Stimulated activated CD8-positive, alpha-beta memory T cell treated with anti-CD3 and anti-CD28 coated beads, Interleukin-15, amount 100 ng/mL, for 1 hour (primary cell): ENCODE measurements at places on chromosomes 11 and 22.

- no peak for DNase-seq
These were observed 125.7 kb upstream of the C11orf58 start for GRCh38 chr11:16612566-16613261.

GRCh38 chr11:75574698-75575602, 12.9 kb downstream of the SERPINH1 start:
- no peak for DNase-seq

DNA sequence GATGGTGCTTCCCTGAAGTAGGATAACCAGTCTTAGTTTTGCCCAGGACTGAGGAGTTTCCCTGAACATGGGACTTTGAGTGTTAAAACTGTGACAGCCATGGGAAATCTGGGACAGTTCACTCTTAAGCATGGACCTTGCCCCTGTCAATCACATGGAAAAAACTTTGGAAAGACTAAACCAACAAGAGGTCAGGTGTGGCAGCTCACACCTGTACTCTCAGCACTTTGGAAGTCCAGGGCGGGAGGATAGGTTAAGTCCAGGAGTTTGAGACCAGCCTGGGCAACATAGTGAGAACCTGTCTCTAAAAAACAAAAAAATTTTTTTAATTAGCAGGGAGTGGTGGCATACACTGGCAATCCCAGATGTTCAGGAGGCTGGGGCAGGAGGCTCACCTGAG, 3.3 kb upstream of the AMBRA1 start:
- DNase-seq = no peak

GRCh38 chr11:33790040-33790439, 15.7 kb upstream of the FBXO3 start:
- no peak for DNase-seq

- DNase-seq = no peak
These were observed 151.0 kb upstream of the B3GAT1 start for GRCh38 chr11:134562941-134563471.

GRCh38 chr11:132119573-132119972, 749.2 kb downstream of the NTM start:
- no peak for DNase-seq

DNA sequence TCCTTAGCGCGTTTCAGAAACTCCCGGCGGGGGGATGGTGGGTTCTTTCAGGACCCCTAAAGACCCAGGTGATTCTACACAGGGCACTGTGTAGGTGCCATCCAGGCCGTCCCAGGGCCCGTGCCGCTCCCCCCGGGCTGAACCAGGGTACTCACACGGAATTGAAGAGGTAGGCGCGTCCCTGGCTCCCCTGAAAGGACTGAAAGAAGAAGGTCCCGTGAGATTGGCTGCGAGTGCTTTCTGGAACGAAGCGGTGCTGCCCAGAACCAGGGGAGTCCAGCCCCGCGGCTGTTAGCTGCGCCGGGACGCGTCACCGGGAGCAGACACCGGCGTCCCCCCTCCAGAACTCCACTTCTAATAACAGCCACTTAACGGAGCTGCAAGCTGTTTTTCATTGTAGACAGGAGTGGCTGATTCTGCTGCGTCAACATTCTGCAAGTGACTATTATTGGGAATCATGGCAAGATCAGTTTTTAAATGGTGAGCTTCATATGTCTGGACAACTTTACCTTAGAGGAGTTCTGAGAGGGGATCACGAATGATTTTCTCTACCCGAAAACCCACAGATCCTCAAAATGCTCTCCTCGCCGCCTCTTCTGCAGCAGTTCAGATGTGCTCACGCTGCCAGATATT, 31.8 kb downstream of the YPEL1 start:
- no peak for DNase-seq

DNA sequence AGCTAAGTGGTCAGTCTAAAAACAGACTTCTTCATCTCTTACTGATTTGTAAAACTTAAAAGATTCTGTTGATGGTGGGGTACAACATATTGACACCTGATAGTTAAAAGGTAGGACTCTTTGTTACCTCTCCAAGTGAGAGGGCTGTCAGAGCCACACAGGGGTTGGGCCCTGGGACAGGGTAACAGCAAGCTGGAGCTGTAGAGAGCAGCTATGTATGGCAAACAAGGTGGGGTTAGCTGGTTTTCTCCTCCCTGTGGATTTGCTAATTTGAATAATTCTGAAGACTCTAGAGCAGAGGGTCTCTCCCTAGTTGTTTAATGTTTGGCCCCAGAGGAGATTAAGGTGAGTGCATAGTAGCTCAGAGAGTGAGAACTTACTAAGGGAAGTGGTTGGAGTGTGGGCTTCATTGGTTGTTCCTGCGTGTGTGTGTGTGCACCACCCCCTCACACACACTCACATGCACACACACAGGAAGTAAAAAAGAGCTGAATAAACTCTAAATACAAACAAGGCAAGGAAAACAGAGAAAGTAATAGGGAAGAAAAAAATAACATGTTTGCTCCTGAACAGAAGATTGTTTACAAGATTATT, 9.2 kb upstream of the GAS2 start:
- DNase-seq = no peak

DNA sequence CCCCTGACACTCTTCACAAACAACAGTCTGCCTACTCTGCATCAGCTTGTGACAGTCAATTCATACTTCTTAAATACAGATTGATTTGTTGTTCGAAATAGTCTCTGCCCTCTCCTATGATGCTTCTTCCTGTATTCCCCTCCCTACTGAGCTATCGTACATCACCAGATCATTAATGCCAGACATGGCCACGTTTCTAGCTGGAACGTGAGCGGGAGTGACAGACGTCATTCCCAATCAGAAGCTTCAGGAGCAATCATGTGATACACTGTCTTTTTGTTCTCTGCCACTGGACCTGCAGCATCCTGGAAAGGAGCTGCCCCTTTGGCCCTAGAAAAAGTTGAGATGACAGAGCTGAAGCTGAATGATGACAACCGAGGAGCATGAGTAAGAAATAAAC, 48.5 kb downstream of the CSNK2A3 start:
- DNase-seq = no peak

DNA sequence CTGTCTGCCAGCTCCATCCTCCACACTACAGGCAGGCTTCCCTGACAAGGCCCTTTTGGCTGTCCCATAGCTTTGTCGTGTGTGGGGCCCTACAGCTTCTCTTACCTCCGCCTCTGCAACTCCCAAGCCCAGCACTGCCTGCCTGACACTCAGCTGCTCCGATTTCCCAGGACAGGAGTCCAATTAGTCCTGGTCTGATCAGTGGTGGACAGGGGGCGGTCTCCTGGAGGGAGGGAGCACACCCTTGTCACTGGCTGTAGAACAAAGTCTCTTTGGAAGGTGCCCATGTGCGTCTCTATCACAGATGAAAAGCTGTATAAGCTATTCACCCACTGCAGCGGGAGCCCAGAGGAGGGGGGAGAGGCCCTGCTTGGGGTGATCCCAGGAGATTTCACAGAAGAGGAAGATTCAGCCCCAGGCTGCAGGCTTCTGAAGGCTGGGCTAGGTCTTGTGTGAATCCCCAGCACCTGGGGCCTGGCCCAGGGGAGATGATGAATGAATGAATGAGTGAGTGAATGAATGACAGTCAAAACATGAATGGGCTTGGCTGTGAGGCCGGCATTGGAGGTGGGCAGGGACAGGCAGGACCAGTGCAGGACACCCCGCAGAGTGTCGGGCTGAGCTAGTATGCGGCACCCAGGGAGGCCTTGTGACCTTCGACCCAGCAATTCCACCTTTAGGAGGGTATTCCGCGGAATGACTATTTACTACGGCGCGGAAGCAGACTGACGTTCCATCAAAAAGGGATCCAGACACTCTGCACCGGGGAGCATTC, 142.4 kb downstream of the CACNA1I start:
- no peak for DNase-seq

GRCh38 chr11:15471048-15471894, 356.5 kb downstream of the INSC start:
- no peak for DNase-seq

DNA sequence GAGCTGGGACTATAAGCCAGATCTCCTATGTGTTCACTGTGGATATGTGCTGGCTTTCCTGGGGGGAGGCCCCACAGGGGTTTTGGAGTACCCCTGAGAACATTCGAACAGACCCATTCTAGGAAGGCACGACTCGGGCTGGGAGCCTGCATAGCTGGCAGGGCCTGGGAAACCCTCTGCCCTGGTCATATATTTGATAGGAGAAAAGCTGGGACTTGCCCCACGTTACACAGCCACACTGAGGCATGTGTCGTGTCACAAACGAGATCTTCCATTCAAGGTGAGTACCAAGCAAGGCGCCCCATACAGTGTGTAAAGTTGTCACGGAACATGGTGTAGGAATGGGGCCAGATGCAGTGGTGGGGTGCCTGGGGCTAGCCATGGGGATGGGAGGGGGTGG, 11.2 kb downstream of the MYO7A start:
- DNase-seq = no peak

- DNase-seq = no peak
These were observed 14.0 kb downstream of the CFAP300 start for GRCh38 chr11:102061276-102061675.

DNA sequence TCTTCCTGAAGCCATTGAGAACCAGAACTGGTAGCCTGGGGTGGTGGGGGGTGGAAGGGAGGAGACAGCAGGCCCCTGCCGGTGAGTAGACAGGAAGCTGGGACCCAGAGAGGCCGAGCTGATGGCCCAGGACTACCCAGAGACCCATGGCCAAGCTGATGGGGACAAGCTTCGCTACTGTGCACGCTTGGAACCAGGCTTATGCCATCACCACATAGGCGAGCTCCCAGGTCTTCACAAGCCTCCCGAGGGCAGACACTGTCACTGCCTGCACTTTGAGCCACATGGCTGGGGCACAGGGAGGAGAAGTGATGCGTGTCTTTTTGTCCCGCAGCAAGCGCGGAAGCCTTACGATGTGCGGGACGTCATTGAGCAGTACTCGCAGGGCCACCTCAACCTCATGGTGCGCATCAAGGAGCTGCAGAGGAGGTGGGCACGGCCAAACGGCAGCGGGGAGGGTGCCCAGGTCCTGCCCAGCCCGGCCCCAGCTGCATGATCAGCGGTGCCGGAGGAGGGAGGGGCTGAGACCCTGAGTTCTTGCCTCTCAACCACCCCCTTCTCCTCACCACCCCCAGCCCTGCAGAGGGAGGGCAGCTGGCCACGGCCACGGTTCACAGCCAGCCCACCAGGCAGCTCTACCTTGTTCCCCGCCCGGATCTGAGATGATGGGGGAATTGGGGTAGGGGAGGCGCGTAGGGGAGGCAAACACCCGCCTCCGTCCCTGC, 76.0 kb upstream of the KCNQ1OT1 start:
- no peak for DNase-seq

DNA sequence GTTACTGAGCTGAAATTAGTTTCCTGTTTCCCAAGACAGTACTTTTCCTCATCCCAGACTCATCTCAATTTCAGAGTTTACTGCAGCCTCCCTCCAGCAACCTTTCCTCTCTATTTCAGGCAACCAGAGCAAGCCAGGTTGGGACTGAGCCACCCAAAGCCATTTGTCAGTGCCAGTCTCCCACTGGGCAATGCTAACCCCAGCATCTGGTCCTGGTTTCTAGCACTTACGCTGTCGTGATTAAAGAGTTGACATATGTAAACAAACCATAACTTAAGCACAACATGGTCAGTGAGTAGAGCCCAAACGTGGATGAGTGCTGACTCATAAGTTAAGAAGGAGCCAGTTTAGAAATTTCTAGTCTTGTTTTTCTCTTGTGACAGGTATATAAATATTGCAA, 119.6 kb upstream of the BLID start:
- DNase-seq = no peak

DNA sequence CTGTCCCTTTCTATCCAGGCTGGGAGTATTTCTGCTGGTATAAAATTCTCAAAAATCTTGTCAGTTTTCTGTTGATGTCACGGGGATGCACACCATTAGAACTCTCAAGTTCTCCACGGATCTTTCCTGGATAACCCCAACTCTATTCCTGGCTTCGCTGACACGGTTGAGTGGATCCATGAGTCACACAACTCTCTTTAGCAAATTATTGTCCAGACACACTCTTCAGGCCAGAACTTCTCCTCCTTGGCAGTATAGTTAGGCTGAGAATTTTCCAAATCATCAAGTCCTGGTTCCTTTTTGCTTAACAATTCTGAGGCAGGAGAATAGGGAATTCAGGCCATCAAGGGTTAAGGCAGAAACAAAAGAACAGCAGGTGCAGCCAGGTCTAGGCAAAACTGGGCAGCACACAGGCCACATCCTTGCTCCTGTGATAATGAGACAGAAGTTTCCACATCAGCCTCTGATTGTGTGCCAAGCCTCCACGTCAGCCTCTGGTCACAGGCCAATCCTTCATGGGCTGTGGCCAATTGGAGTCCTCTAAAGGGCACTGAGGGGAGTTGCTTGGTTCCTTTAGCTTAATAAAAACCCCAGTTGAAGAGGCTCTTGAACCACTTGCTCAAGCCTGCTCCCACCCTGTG, 5.7 kb upstream of the ACAT1 start:
- DNase-seq = no peak

DNA sequence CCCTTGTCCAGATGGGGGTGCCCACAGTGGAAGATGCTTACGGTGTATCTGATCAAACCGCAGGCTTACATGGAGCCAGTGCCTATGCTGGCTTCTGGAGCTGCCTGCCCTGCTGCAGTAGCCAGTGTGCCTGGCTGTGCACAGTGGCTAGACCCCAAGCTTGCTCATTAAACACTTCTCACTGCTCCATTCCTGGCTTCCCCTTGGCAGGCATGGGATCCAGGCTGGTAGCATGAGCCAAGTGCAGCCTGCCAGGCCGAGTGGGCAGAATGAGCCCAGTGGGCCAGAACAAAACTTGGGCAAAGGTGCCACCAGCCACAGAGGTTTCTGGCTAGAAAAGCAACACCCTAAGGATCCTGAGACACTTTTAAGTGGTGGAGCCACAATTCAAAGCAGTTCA, 55.4 kb upstream of the B3GNT6 start:
- DNase-seq = no peak

DNA sequence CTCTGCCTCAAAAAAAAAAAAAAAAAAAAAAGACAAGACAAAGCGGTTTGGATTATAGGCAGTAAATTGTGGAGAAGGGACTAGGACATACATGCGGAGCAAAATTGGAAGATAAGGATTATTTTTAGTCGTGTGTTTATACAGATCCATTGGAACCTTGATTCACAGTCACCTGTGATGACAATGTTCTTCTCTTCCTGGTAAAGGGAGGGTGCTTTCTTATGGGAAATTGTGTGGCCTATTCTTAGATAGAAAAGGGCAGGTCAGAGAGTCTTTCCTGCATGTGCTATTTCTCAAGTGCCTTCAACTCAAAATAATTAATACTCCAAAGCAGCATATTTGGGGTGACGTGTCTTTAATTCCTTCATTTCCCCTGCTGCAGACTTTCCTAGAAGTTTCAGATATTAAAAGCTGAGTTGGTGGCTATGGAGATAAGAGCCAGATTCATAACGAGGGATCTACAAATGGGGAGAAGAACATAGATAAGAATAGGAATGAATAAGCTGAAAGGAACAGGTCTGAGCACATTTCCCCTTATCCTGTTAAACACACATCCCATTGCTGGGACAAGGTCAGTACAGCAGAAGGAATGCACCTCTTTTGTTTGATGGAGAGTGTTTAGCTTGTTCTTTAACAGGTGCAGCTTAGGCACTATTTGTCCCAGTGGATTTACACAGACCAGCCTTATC, 22.5 kb downstream of the GSTT2B start:
- DNase-seq = no peak

DNA sequence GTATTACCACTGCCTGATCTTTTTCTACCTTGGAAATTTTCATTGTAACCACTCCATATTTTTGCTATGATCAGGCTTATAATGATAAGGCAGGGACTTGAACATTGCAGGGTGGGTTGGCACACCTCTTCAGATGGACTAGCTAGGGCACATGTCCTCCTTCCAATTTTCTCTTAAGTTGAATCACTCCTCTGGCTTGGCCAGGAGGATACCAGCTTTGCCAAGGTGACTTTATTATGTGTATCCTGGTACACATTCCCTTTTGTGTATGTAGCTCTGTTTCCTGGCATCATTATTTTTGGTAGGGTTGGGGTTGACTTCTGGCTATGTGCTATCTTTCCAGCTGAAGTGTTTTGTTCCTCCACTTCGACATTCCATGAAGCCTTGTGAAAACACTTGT, 8.5 kb upstream of the LDLRAD3 start:
- DNase-seq = no peak
